ENCODE measurements at places on chromosomes 7 and 10. TPM values are rescaled to one million over a fixed set of nuclear protein-coding genes. Genes with fewer than 3 reads are reported as not detected.

DNA sequence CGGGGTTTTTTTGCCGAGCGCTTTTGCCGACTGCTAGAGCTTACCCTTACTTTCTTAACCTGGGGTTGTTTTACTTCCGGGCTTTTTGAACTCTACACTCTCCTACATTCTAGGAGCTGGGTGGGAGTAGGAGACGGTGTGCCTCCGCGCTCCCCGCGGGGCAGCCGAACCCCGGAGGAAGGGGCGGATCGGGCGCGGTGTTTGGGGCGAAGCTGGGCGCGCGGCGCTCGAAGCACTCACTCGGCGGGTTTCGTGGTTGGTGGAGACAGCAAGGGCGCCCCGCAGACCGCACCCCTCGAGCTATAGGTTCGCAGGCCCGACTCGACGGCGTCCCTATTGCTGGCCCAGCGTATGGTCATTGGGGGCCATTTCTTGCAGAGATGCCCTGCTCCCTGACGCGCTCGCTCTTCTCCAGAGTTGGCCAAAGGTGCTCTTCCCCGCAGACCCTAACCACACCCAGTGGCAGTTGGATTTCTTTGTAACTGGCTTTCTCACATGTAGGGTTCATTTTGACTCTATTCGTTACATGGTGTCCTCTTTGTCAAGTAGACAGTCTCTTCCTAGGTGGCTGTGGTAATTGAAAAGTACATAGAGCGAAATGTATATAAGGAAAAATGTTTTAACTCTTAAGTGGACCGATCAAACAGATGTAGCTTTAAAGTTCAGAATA, 364 bp downstream of the ZNF518A start:
- DNase-seq: peak; percentile 68

The RBM48 gene
- 14.1 TPM for total RNA-seq

DNA sequence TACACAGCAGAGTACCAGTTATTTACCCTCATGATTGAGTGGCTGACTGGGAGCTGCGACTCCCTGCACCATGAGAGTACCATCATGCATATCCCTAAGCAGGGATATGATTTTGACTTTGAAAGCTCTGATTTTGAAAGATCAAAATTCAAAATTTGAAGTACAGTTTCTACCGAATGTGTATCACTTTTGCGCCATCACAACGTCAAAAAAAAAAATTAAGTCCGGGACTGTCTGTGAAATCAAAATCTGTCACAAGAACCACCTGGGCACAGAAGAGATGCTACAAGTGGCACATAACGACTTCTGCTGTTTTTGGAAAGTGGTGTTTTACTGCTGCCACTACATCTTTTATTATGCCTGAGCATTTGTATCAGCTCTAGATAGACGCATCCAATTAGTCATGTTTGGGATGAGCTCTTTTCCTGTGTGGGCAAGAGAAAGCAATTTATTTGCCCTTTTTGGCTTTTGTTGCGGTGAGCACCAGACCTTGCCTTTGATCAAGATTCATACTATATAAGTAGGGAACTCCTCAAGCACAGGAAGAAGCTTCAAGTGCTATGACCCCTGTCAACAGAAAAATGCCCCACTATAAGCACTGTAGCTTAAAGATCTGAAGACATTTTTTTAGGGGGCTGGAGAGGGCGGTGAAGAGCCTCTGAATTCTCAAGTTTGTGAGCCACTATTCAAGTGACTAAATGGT, 10.7 kb downstream of the MTPN start:
- no peak for DNase-seq

GRCh38 chr7:34087892-34088891, 182.9 kb downstream of the BMPER start:
- DNase-seq: no peak

DNA sequence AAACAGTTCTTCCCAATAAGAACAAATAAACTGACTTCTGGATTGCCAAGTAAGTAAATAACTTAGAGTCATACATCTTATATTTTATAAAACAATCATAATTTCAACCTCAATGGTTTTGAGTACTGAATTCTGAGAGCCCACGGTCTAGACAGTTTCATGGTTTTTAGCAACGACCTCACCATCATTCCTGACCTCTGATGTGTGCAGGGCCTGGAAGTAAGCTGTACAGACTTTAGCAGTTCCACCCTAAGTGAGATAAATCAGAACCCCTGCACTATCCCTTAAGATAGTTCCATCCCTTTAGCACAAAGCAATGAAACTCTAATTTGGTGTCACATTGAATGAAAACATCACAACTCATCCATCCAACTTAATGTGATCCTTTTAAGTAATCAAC, 86.0 kb downstream of the NEBL start:
- no peak for DNase-seq

GRCh38 chr10:104435822-104436221, 82.2 kb downstream of the CFAP58 start:
- DNase-seq: no peak

The ZNF804B gene
- total RNA-seq: not detected

GRCh38 chr7:85019778-85020177, 167.1 kb downstream of the SEMA3D start:
- no peak for DNase-seq

GRCh38 chr7:150974468-150975391, 3.4 kb downstream of the KCNH2 start:
- peak; percentile 71 for DNase-seq

DNA sequence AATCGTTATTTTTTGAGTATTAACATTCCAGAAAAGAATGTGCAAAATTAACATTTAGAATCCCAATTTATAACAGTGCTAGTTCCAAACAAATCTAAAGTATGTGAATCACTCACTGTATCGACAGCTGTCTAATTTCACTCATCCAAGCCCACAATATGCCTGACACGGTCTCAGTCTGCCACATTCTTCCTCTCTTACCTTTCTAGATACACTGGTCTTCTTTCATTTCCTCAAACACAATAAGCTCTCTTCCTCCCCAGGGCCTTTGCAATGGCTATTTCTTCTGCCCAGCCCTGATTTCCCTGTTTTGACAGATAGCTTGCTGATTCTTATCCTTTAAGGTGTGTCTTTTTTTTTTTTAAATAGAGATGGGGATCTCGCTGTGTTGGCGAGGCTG, 48.8 kb downstream of the UBE2H start:
- DNase-seq: no peak

DNA sequence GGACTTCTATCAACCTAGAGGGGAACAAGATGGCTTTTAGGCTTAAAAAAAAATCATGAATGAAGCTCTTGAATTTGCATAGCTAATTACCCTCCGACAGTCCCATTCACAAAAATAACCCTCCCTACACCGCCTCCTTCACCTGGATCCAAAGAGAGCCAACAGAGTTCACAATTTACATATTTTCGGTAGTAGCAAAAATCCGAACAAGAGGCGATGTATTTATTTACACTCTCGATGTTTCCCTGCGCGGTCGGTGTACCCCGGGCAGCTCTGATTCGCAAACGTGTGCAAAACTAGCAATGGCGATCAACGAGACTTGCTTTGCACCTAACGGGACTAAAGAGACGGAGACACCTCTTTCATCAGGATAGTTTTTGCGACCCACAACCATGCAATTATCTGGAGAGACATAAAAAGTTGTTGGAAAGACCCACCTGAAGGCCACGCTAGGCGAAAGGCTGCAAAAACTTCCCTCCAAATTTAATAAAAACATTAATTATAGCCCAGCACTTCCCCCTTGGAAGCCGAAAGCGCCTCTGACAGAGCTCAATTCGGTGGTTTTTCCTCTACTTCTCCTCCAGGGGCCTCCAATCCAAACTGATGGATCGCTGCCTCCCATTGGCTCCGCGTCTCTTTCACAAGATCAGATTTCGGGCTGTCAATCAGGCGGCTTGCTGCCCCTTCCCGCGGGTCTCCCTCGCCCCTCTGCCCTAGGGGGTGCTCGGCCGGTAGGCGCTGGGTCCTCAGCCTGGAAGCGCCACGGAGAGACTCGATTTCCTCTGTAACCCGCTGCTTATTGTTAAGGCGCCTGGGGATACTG, at the start of gene ETV1:
ETV1 (minus strand) TSS at position 541 of the 823 bp plus-strand sequence. CDS start 614 bp downstream, outside the sequence.
- DNase-seq: peak; percentile 63

The NUTM2A gene
- total RNA-seq: 2.2 TPM

GRCh38 chr7:43585562-43585961, 2.7 kb downstream of the STK17A start:
- no peak for DNase-seq

The CTTNBP2 gene
- total RNA-seq: 1.2 TPM
